ENCODE measurements at places on chromosomes 5 and 9.

DNA sequence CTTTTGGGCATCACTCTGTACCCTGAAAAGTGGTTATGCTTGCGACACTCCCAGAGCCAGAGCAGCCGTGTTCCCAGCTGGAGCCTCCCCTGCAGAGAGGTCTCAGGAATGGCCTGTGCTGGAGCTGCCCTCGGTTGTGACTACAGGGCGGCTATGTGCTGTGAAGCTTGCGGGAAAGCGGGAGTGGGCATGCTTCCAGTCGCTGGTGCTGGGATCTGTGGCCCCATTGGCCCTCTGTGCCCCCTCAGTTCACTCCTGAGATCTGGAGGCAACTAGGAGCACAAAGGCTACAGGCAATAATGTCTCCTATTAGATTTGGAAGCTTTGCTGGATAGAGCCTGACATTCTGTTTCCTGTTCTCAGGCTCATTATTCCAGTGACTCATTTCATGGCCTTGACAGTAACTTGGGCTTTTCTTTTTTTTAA is 56.9 kb downstream of the GPR107 start:
- no peak for DNase-seq

GRCh38 chr9:8826281-8826680 is 1026.7 kb upstream of the DMAC1 start:
- DNase-seq: no peak

DNA sequence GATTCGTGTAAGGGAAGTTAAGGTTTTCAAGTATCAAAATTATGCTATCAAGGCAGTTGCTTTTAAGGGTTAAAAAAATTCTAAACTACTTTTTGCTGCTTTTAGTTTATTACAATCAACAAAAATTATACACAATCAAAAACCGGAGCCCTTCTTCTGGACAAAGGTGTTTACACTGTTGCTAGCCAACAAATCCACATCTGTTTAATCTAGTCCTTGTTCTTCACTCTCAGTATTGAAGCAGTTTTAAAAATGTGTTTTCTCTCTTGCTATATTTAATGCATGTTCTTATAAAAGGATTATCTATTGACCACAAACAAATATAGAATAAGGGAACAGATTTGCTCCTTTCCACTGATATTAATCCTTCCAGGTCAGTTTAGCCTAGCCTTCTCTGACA is 2.5 kb downstream of the FEM1C start:
- no peak for DNase-seq

GRCh38 chr9:110329639-110330230 is 7.9 kb downstream of the TXNDC8 start:
- no peak for DNase-seq

DNA sequence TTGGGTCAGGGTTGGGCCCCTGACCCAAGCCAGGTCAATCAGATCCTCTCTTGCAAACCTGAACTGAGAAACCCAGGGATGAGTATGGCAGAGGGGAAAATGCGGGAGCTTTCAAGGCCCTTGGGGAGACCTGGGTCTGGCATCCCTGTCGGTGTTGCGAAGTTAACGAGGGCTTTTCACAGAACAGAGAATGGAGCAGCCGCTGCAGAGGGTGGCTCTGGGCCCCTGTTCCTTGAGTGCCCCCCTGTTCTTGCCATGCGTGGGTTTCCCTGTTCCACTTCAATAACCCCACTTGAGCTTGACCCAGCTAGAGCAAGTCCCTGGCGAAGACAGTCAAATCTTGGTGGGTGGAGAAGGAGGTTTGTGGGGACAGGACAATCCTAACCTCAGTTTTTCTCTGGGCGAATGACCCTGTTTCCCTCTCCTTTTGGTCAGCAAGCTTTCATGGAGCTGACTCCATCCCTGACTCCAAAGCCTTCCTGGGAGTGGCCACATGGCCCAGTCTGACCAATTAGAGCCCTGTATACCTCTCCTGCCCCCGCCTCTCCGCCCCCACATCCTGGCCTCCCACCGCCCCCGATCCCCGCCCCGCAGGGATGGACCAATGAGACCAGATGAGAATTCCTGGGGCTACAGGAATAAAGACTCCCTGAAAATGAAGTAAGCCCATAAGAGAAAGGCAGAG is 2.9 kb upstream of the VDAC1 start:
- DNase-seq: no peak

GRCh38 chr5:74433255-74433895 is 207.2 kb downstream of the ENC1 start:
- no peak for DNase-seq

- DNase-seq: no peak
These were observed 19.8 kb downstream of the SLC6A18 start for GRCh38 chr5:1244976-1245375.

GRCh38 chr5:137754188-137754960 is at the start of gene HNRNPA0:
HNRNPA0 (minus strand) TSS chr5:137754363; CDS start chr5:137754066, 297 bp downstream.
- DNase-seq: peak; percentile 98

GRCh38 chr5:149455889-149456409 is 76.9 kb upstream of the IL17B start:
- peak; percentile 73 for DNase-seq

DNA sequence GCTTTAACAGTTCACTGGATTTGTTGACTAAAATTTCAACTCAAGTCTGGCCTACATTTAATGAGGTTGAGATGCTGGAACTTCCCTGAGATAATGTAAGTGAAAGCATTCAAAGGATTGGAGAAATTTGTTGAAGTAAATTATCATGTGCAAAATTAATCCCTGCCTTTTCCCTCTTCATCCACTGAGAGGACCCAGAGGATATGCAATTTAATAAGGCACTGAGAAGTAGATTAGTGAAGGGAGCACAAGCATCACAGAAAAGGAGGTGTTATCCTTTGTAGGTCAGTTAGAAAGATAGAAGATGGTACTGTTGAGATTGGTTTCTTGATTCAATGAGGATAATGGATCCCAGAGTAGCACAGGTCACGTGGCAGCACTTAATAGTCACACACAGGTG is 42.6 kb upstream of the ANKRD31 start:
- no peak for DNase-seq

DNA sequence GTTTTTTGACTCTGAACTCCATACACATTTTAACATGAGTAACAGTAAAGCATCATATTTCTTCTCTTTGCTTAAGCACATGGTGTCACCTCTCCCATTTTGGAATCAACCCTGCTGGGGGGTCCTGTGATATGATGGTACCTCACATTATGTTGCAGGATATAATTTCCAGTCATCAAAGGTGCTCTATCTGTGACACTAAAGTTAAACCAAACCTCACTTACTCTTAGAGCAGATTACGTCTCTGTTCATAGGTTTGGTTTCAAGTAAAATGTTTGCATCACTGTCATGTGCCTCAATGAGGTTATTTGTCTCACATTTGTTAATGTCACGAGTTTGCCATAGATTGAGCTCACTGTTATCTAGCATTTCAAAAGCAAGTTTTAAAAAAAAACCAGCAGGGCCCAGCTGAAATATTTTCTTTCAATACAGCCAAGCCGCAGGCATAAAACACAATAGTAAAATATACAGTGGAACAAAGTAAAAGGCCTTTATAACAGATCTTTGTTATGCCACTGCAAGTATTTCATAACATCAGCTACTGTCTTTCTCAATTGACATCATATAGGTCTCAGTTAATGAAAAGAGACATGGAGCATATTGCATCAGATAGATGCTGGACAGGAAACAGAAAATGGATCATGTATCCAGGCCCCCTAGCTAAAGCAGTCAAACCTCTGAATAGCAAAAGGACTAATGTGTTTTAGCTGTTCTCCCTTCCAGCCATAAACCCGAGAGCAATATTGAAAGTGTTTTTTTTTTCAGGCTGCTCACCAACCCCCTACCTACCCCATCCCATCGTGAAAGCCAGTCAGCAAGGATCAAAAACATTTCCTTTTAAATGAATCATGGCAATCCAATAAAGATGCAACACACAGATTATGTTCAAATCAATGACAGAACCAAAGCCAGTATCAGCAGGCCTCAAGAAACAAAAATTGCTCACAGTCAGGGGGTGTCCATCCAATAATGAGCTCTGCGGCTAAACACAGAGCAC is 182.1 kb upstream of the ITGA1 start:
- DNase-seq: no peak

GRCh38 chr5:5419291-5420210 is 2.9 kb upstream of the ICE1 start:
- peak; percentile 64 for DNase-seq

GRCh38 chr5:5793242-5794117 is 371.0 kb downstream of the ICE1 start:
- DNase-seq: no peak

DNA sequence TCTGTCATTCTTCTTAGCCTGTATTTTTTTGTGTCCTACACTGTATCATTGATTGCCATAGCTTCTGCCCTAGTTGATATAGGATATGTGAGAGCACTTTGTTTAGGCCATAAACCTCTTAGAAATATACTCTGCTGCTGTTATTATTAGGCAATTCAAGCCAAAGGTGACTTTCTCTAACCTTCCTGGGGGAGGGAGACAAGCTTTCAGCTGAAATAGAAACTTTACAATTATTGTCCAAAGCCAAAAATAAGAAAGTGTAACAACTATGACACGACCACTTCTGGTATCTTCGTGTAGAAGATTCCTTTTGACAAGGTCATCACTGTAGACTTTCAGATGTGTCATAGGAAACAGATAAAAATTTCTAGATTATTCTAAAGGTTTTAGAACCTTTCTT is 12.2 kb upstream of the CSNK1A1 start:
- DNase-seq: no peak

DNA sequence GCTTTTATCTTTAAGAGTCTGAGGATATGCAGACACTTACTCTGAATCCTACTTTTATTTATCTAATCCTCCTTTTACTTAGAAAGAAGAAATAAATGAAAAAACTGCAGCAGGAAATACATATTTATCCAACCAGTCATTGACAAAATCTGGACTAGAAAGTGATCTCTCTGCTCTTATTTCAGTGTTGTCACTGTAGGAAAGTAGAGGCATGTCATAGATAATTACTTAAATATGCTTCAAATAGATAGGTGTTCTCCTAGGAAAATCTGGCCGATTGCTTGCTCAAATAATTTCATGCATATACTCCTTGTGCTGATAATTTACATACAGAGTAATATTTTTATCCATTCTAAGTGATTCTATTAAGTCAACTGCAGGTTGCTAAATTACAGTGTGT is 2001.9 kb upstream of the C9orf72 start:
- no peak for DNase-seq

DNA sequence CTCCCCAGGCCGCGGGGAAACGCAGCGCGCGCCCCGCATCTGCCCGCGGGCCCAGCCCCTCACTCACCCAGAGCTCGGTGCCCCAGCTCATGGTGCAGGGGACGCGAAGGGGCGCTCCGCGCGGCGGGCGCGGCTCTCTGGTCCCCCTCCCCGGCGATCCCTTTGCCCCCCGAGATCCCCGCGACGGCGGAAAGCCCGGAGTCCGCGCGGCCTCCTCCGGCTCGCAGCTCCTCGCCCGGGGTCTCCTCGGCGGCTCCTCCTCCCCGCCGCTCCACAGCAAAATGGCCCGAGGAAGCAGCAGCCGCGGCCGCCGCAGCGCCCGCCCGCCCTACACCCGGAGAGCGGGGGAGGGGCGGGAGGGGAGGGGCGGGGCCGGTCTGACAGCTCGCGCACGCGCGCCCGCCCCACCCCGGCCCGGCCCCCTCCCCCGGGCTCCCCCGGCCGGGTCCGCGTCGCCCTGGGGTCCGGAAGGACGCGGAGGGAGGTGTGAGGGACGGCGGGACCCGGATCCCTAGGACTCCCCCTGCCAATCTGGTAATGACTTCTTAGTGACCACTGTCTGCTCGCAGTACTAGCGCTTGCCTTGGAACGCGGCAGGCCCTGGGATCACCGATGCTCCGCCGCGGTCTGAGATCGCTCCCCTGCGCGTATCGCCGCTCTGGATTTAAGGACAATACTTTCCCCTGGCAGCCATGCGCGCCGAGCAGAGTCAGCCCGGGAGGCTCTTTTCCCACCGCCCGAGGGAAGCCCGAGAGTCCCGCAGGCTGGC is at the start of gene FNBP1:
TSS of gene FNBP1 (minus strand) at position 305 of the 769 bp plus-strand sequence. CDS start at position 91, 214 bp downstream.
- DNase-seq: peak; percentile 91

DNA sequence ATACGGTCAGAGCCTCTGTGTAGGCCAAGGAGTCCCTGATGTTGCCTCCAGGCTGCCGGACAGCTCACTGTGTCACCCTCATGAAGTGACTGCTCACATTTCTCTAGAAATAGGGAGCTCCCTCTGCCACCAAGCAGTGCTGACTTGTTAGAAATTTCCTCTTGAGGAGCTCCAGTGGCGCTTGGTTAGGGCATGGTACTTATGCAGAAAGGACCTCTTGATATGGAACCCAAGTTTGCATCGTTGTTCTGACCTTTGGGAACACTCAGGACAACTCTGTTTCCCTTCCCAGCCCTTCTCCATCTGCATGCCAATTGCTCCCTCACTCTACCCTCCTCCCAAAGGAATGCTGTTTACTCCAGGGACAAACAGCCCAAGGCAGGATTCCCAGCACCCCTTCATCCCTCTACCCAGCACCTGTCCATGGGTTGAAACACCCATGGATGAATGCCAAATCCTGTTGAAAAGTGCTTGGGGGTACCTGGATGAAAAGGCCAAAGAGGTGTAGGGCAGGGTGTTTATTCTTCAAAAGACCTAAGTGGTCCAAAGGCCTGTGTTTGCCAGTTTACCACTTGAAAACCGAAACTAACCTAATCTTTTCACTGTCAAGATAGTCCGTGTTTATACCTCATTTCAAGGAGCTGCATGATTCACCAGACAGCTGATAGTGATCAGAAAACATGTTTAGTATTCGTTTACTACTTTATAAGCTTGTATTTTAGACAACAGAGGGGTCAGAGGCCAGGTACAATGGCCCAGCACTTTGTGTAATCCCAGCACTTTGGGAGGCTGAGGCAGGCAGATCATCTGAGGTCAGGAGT is 51.1 kb downstream of the KLF4 start:
- DNase-seq: no peak

GRCh38 chr5:97986069-97986468 is 787.4 kb upstream of the RGMB start:
- DNase-seq: no peak

GRCh38 chr5:82351754-82352145 is 73.6 kb upstream of the RPS23 start:
- no peak for DNase-seq

DNA sequence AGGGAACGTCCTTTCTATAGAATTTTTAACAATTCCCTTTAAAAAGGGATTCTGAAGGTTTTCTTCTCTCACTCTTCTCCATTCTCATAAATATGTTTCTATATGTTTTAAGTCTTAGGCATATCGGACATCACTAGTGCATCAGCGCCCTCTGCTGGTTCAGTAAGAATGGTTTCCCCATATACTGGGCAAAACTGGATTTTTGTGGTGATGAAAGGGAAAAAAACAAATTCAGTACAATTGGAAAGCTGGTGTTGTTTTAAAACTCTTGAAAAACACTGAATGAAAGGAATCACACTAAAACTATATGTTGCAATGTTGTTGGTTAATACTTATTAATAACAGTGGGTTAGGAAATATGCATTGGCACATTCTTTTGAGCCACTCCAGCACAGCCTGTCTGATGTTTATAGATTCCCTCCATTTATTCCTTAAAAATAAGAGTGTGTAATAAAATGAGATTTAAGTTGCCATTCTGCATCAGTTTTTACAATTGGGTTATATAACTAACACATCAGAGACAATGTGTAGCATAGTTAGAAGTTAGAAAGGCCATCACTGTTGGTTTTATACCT is 15.8 kb downstream of the CWC27 start:
- peak; percentile 74 for DNase-seq
